Foreskin melanocyte (primary cell): ENCODE measurements at places on chromosomes 7 and 10.

DNA sequence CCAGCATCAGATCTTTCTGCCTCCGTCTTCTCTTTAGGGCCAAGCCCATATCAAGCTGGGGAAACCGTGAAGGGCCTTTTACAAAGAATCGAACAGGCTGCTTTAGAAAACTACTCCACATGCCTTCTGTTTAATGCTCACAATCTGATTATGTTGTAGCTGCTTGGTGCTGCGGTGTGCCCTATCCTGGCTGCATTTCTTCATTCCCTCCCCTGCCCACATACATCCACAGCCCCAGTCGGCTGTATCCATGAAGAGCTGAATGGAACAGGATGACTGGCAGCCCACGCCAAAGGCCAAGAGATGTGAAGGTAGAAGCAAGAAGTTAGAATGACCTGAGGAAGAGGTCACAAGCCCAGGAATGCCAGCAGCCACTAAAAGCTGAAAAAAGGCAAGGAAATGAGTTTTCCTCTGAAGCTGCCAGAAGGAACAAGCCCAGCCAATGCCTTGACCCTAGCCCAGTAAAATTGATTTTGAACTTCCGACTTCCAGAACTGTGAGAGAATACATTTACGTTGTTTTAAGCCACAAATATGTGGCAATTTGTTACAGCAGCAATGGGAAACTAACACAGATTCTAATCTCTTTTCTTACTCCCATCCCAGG lies 22.2 kb downstream of the TAS2R41 start:
- DNase-seq: no peak

- no peak for DNase-seq
These were observed 43.6 kb upstream of the ZNF32 start for GRCh38 chr10:43692051-43692825.

- no peak for DNase-seq
These were observed 727.3 kb downstream of the AUTS2 start for GRCh38 chr7:70325509-70326101.

DNA sequence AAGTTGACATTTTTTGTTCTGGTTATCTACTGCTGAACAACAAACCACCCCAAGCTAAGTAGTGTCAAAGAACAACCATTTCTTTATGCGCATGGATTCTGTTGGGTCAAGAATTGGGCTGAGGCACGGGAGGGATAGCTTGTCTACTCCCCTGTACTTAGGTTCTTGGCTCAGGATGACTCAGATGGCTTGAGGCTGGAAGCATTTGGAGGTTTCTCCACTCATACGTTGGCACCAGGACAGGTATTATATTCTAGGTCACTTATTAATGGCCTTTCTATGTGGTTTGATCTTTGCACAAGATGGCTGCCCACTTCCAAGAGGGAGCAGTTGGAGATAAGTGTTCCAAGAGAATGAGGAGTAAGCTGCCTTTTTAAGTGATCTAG lies 11.8 kb upstream of the TFAM start:
- no peak for DNase-seq

GRCh38 chr10:124719213-124719851 lies 24.8 kb downstream of the FAM53B start:
- DNase-seq: peak; percentile 81

- DNase-seq: no peak
These were observed 615.7 kb upstream of the NRP1 start for GRCh38 chr10:33950206-33950605.

- no peak for DNase-seq
These were observed 34.9 kb upstream of the LOXL4 start for GRCh38 chr10:98302741-98303365.

DNA sequence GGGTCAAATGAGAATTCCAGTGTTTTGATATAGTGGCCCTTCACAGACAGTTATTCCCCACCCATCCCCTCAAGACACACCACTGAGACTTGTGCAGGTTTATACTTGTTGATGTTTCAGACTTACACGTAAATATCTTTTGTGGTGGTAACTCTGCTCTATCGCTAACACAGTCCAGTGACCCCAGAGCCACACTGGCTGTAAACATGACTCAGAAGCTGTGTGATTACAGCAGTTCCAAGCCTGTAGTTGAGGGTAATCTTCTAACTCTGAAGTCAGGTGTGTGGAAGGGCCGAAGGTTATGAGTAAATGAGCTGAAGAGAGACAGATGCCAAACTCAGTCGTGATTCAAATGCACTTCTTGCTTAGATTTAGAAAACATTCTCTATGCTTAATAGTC lies 19.4 kb downstream of the NOBOX start:
- DNase-seq: no peak

DNA sequence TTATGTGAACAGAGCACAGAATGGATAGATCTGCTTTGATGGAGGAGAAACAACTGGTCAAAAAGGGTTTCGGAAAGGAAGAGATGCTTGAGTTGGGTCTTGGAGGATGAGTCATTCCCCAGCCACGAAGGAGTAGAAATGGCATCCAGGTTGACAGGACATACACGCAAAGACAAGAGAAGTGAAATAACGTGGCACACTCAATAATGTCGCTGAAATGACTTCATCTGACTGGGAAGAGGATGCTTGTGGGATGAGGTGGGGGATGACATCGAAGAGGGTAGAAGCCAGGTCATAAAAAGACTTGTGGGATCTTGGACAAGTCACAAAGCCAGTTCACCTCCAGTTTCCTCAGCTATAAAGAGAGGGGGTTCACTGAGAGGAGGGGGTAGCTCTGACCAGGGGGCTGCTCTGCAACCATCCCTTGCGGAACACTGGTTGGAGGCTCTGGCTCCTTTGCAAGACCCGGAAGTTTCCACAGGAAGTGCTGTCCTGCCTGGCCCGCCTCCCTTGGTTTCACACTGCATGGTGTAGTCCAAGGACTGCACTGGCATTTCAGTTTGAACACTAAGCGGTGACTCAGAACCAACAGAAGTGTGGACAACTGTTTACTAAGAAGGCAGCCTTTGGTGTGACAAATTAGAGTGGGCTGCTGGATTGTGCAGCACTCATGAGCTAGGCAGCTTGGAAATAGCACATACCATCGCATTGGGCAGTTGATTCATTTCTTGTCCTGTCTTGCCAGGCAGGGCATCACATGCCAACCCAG lies 189.9 kb upstream of the ADO start:
- DNase-seq: peak; percentile 87

DNA sequence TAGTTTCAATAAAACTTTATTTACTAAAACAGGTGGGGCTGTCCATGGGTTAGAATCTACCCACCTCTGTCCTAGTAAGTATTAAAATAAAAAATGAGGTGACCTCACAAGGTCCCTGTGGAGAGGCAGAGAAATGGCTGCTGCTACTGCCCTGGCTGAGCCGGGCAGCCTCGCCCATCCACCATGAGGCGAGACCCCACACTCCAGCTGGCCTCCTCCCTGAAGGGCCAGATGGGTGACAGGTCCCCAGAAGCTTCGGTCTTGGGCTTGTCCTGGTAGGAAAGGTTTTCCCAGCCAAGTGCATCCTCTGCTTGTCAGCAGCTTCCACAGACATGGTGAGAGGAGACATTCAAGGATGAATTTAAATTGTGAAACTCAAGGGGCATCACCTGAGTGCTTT lies 565.8 kb downstream of the PTPRN2 start:
- no peak for DNase-seq

DNA sequence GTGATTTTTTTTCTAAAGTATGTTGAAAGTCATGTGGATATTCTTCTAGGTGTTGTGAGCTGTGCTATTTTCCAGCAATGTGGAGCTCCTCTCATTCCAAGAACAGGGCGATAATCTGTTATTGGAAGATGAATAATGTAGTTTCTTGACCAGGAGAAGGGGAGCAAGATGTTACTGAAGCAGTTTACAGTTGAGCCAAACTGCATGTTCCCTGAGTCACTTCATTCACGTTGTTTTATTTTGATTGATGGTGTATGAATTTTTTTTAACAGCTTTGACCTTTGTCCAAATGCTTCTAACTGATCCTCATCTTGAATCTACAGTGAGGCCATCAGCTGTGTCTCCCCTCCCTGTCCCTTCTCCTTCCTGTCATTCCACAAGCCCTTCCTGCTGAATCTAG lies 277.1 kb upstream of the KLF6 start:
- DNase-seq: no peak

DNA sequence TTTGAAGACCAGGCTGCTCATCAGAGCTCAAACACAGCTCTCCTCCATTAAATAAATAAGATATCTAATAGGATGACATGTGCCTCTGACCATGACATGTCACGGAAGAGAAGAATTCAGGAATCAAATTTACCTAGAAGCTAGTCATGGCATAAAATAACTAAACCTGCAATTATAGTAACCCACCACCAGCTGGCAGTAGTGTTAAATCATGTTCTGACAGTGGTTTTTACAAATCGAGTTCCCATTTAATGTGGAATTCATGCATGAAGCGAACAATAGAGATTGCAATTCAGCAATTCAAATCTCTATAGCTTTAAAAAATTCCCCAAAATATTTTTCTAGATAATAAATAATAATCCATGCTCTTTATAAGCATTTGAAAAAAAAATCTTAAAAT lies 74.6 kb upstream of the IKZF1 start:
- no peak for DNase-seq

GRCh38 chr10:30573721-30574431 lies 55.7 kb downstream of the LYZL2 start:
- DNase-seq: no peak

DNA sequence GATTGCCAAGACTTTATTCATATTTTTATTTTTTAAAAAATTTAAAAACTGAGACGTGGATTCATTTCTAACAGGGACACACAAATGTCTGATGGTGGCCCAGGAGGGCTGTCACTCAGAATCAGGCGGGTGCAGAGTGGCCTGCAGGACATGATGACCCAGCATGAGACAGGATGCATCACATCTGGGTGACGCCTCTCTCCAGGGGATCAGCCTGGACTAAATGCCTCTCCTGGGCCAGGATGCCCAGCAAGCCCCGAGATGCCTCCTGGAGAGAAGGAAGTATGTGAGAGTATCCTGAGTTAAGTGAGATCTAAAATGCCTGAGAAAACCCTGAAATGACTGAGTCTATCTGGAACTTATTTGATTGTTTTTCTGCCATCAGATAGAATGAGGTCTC lies 16.9 kb upstream of the MTURN start:
- no peak for DNase-seq

GRCh38 chr7:17996442-17997223 lies 31.0 kb downstream of the PRPS1L1 start:
- no peak for DNase-seq

DNA sequence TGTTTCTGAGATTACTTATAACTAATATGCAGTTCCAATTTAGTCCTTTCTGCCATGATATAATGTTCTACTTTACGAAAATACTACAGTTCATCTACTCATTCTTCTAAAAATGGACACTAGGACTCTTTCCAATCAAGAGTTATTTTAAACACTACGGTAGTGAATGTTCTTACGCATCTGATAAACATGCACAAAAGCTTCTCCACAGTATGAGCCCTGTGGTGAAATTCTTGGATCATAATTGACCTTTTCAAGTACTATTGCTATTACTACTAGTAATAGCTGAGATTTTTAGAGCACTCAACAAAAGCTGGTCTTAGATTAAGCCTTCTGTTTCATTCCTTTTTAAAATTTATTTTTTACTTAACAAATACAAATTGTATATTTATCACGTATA lies 106.4 kb downstream of the CH25H start:
- peak; percentile 77 for DNase-seq

GRCh38 chr10:36534471-36535002 lies 590.9 kb upstream of the ANKRD30A start:
- peak; percentile 26 for DNase-seq

- no peak for DNase-seq
These were observed 160.9 kb downstream of the PLXDC2 start for GRCh38 chr10:19977097-19977521.

DNA sequence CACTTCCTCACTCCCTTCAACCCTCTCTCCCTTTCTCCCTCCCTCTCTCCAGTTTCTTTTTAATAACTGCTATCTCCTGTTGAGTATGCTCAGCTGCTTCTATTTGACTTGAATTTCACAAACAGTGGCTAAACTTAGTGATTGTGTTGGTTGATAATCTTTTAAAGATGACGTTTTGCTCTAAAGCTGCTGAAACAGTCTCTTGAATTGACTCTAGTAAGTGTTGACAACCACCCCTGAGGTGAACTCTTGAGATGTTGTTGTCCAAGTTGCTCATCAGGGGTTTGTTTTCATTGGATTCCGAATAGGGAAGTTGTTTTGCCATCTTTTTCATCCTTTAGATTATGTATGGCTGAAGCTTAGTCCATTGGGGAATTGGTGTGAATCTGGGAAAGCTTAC lies 176.2 kb downstream of the TWIST1 start:
- no peak for DNase-seq

GRCh38 chr10:19097151-19097550 lies 48.5 kb downstream of the MALRD1 start:
- no peak for DNase-seq

GRCh38 chr10:88848499-88848898 lies 3.1 kb downstream of the ANKRD22 start:
- no peak for DNase-seq

GRCh38 chr7:142854372-142855113 lies at the start of gene EPHB6:
Gene EPHB6 (plus strand): TSS chr7:142855076. CDS start chr7:142863228, 8,152 bp downstream.
- peak; percentile 22 for DNase-seq

- no peak for DNase-seq
These were observed 117.7 kb downstream of the CCNY start for GRCh38 chr10:35453855-35454532.

DNA sequence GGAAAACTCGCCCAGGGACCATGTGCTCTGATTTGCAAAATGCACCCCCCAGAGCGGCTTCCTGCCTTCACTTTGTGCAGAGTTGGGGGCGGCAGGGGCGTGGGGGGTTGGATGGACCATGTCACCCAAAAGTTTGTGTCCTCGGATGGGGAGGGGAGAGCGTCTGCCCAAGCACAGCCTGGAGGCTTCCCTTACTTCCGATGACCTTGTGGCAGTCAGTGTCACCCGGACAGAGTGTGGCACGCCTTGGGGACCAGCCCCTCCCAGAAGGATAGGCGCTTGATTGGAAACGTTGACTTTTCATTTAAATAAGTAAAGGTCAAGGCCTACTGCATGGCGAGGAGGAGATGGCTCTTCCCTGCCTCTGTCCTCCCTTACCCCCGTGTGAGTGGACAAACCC lies 71.6 kb downstream of the LHPP start:
- no peak for DNase-seq

GRCh38 chr10:113449006-113449695 lies 103.7 kb upstream of the HABP2 start:
- DNase-seq: no peak

DNA sequence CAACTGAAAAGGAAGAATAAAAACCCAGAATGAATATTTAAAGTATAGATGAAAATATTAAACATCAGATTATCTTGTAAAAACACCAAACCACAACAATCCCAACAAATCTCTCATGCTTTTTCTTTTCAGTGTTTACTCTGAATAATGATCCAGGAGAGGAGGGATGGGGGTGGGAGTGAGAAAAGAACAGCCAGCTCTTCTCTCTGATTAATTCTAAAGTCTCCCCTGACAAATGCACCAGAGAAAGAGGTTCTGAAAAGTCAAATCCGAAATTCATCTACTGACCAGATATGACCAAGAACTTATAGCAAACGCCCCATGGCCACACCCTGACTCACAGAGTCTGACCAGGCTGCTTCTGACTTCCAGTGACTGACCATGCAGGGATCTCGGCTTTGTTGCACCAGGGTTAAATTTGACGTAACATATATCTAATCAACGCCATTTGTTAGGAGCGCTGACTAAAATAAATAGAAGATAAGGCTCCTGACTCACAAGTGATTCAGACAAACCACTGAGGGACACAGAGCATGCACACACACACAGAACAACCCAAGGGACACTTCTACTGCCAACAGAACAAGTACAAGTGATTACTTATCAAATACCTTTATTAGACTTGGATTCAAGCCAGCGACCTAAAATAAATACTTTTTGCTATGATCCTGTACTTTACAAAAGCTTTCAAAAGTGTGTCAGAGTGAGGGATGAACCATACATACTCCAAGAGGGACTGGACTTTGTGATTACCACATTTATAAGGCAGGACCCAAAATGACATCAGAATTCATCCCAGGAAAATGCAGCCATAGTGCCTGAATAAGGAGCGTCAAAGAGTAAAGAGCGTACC lies 9.3 kb upstream of the SPOCK2 start:
- DNase-seq: no peak
